ENCODE measurements at places on chromosomes 4 and X. TPM values are rescaled to one million over a fixed set of nuclear protein-coding genes. Genes with fewer than 3 reads are reported as not detected.

DNA sequence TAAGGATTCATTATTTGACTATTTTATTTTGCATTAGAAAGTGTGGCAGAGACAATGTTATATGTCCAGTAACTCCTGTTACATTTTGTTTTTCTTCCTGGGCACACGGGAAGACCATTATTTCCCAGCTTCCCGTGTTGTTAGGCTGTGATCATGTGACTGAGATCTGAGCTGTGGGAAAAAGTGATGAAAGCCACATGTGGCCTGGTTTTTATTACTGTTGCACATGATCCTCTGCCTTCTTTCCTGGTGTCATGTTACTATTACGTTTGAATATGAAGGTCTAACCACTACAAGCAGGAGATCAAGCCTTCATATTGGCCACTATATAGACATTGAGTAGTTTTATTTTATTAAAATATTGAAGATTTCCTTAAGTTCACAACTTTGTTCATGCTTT is 28.2 kb upstream of the MID1 start:
- no peaks in the 10 kb centered on the region for H3K36me3 ChIP-seq
- no peaks in the 10 kb centered on the region for H3K27me3 ChIP-seq
- DNase-seq: no peak
- H3K4me3 ChIP-seq: no peak overlapping the region

Gene EDNRA
- total RNA-seq: 25.7 TPM

- H3K4me1 ChIP-seq: no peaks in the 10 kb centered on the region
- H3K4me3 ChIP-seq: no peak overlapping the region
- H3K27me3 ChIP-seq: no peaks in the 10 kb centered on the region
- H3K27ac ChIP-seq: no peak overlapping the region
- DNase-seq: no peak
Observed at GRCh38 chrX:100948557-100948956, 19.8 kb upstream of the XKRX start.

DNA sequence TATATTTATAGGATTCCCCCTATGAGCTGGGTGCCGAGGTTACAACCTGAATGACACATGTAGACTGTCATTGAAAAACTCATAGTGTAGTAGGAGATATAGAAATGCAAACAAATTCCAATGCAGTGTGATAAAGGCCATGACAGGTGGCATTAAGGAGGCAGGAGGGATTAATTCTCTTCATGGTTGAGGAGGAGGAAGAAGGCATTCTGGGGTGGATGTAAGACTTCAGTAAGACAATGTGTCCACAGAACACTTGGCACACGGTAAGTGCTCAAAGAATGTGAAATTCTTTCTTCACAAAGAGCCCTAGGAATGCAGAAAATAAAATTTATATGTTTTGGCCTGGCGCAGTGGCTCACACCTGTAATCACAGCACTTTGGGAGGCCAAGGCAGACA is 136.5 kb downstream of the RBM47 start:
- no peak overlapping the region for H3K4me3 ChIP-seq
- no peaks in the 10 kb centered on the region for H3K27me3 ChIP-seq
- peak overlapping the region; percentile 6 for H3K27ac ChIP-seq
- H3K36me3 ChIP-seq: no peaks in the 10 kb centered on the region
- H3K4me1 ChIP-seq: peaks cover 37% of the 10 kb centered on the region
- DNase-seq: no peak

DNA sequence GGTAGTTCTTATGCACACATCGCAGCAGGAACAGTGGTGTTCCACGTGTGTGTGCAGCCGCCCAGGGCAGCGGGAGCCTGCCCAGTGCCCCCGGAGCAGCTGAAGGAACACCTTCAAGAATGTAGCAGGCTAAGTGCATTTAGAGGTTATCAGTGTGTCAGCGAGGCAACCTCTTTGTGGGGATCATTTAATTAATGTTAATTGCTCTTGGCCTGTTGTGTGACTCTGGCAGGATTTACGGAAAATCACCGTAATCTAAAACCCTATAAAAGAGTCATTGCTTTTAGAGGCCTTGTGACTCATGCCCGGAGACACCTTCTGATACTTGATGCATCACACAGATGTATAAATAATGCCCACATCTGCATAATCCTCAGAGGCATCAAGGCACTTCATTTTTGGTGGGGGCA is 47.3 kb upstream of the GATB start:
- H3K4me3 ChIP-seq: no peak overlapping the region
- no peaks in the 10 kb centered on the region for H3K27me3 ChIP-seq
- no peak for DNase-seq
- no peaks in the 10 kb centered on the region for H3K36me3 ChIP-seq
- H3K4me1 ChIP-seq: no peaks in the 10 kb centered on the region

Gene CYLC1
- not detected for total RNA-seq

Gene TMEM156
- total RNA-seq: 0.62 TPM

- no peaks in the 10 kb centered on the region for H3K36me3 ChIP-seq
- H3K27ac ChIP-seq: peak within 1 kb of the TSS; percentile 84
- peaks cover 31% of the 10 kb centered on the region for H3K4me1 ChIP-seq
- H3K27me3 ChIP-seq: no peaks in the 10 kb centered on the region
- peak; percentile 71 for DNase-seq
- peak within 1 kb of the TSS; percentile 87 for H3K4me3 ChIP-seq
Observed at GRCh38 chr4:37890801-37891259, at the start of gene TBC1D1. TBC1D1 (plus strand) TSS chr4:37891084; CDS start chr4:37902096, 11,012 bp downstream.

Gene CDS1
- total RNA-seq: 24.4 TPM

GRCh38 chrX:46260499-46260898 is 284.7 kb downstream of the ZNF674 start:
- no peaks in the 10 kb centered on the region for H3K4me1 ChIP-seq
- no peak overlapping the region for H3K27ac ChIP-seq
- H3K4me3 ChIP-seq: no peak overlapping the region
- no peaks in the 10 kb centered on the region for H3K27me3 ChIP-seq
- DNase-seq: no peak

Gene GPC3
- 50.2 TPM for total RNA-seq

Gene ZNF827
- 11.3 TPM for total RNA-seq

DNA sequence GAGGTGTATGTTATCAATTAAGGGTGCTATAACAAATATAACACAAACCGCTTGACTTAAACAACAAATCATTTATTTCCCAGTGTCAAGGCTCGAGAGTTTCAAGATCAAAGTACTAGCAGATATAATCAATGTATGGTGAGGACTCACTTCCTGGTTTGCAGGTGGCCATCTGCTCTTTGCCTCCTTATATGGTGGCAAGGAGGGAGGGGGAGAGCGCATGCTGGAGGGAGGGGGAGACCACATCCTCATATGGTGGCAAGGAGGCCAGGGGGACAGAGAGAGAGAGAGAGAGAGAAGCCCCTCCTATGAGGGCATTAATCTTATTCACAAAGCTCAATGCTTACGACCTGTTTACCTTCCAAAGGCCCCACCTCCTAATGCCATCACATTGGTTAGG is 372.3 kb upstream of the SPOCK3 start:
- H3K4me1 ChIP-seq: no peaks in the 10 kb centered on the region
- no peak for DNase-seq
- no peak overlapping the region for H3K27ac ChIP-seq
- H3K4me3 ChIP-seq: no peak overlapping the region

Gene IGFBP7
- total RNA-seq: 322 TPM

- peaks cover 4% of the 10 kb centered on the region for H3K36me3 ChIP-seq
- no peak overlapping the region for H3K4me3 ChIP-seq
- no peak for DNase-seq
- H3K27me3 ChIP-seq: no peaks in the 10 kb centered on the region
- no peak overlapping the region for H3K27ac ChIP-seq
Observed at GRCh38 chr4:127888559-127888958, 7.9 kb downstream of the PLK4 start.

Gene IBSP
- not detected for total RNA-seq

All from lower lobe of right lung (tissue), 2 donors.